ENCODE measurements at places on chromosomes 4 and X.

DNA sequence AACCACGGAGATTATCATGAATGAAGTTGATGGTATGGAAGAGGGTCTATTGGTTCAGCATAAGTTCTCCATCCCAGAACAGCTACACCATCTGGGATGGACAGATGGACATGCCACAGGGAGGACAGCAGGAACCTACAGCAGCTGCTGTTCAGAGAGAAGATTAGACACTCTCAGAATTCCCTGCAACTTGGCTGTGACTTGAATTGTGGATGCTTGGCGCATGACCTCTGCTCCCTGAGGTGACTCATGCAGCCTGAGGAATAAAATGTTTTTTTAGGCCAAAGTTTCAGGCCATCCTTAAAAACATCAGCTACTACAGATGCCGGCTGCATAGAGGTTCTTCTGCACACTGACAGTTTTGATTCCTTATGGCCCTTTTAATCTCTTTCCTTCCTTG is 97.3 kb downstream of the RS1 start:
- no peak for DNase-seq

DNA sequence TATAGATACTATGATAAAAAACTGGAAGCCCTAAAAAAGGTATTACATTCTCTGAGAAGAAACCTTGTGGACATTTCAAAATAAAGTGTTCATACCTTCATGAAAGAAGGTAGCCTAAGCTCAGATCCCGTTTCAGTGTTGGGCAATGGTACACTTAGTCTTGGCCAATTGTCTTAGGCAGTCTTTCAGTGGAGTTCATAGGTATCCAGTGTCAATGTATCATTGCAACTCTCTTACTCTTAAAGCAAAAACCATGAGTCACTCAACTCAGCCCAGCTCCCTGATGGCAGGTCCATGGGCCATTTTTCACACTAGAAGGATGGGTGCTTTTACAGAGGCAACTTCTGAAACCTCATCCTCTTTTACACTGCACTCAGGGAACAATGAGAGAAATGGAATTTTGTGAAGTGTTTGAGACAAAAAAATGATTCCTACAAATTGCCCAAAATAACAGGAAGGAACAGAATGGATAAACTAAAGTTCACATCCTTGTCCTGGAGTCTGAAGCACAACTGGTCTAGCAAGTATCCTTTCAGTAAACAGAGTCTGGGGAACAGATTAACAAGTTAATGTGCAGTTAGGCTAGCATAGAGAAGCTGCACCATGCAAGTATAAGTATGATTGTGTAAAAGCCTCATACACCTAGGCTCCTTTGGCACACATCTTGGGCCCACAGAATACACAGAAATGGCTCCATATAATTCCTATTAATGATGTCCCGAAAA is 7.0 kb upstream of the ZNF827 start:
- DNase-seq: no peak

DNA sequence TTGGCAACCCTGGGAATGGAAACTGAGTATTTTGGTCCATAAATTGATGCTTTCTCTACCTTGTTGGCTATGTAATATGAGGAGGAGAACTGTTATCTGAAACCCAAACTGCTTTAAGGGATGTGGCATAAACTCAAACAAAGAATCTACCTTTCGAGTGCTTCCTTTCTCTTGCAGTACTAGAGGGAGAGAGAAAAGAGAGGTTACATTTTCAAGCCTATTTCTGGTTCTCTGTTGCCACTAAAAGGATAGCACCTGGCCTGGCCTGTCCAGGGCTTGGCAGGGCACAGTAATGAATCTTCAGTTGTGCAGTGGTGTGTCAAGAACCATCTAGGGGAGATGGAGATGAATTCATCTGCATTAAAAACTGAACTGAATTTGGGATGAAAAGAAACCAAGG is 308.6 kb downstream of the PTTG2 start:
- no peak for DNase-seq

- no peak for DNase-seq
Measured at GRCh38 chr4:184114431-184114830, 103.2 kb downstream of the ENPP6 start.

GRCh38 chr4:139700568-139700967 is 34.9 kb downstream of the MGST2 start:
- DNase-seq: no peak

DNA sequence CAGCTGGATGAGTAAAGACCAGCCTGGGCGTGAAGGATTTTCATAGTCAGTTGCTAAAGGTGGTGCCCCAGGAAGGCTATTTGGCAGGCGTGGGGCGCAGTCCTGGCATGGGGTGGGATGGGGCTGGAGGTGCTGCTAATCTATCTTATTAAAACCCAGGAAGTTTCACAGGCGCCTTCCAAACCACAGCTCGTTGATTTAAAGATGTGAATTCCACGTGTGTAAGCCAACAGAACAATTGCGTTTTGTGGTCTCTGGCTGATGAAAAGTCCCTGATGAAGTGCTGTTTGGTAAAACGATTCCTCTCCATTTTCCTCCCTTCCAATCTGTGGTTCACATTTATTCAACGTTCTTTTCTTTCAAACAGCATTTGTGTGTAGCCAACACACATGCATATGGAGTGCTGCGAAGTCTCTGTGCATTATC is 105.0 kb downstream of the TBL1X start:
- DNase-seq: no peak

DNA sequence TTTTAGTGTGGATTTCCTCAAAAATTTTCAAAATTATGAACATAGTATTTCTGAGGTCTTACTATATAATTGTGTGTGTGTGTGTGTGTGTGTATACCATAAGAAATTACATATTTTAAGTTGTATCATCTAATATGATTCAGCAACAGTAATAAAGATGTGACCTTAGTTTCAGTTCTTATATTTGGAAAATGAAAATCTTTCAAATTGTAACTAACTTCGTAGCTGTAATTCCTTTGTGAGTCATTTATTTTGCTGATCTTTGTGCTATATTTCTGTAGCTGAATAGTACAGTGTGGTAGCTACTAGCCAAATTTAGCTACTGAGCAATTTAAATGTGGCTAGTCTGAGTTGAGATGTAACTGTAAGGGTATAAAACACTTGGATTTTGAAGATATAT is 116.4 kb downstream of the RAP1GDS1 start:
- DNase-seq: no peak

GRCh38 chr4:2813446-2814405 is 20.8 kb downstream of the SH3BP2 start:
- no peak for DNase-seq

- DNase-seq: no peak
Measured at GRCh38 chrX:128698573-128699181, 646.5 kb upstream of the ACTRT1 start.

Measured in thoracic aorta (tissue), 2 donors.